ENCODE measurements at places on chromosomes 5 and 9.

GRCh38 chr5:14351086-14351661 lies 208.0 kb downstream of the TRIO start:
- DNase-seq, result no peak

- no peak for DNase-seq
Measured at GRCh38 chr5:16467363-16468219, 2.0 kb upstream of the ZNF622 start.

- no peak for DNase-seq
Measured at GRCh38 chr9:94824913-94825610, 98.6 kb downstream of the AOPEP start.

GRCh38 chr5:139635606-139636206 lies 12.4 kb upstream of the CXXC5 start:
- no peak for DNase-seq

GRCh38 chr5:59354811-59355210 lies 538.7 kb downstream of the PDE4D start:
- no peak for DNase-seq

DNA sequence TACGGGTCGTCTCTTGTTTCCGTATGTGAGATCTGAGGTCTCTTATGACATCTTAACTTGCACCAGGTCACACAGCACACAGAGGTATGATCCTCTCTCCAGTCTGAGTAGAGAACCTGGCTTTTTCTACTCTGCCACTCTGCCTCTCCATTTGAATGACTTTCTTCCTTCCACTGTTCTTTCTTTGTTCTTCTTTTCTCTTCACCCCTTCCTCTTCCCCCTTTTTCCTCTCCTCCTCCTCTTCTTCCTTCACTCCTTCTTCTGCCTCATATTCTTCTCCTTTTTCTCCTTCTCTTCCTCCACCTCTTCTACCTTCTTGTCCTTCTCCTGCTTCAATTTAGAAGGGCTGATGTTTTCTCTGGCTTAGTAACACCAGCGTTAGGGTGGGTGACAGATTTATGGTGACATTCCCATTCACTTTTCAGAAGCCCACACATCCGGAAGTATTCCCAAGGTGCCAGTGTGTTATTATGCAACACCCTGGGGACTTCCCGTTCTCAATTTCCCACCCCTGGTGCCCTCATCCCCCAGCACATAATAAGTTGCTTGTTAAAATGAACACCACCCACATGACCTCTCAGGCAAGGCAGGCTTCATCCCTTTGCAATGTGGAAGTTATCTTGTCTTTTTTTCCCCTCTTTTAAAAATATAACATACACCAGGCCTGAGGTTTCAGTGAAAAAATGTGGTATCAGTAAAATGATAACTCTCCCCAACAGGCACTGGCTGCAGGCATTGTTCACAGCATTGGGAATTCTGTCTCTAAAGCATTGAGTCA lies 122.0 kb downstream of the PAPPA start:
- no peak for DNase-seq

GRCh38 chr9:109272045-109272444 lies 48.8 kb downstream of the EPB41L4B start:
- DNase-seq, result no peak

GRCh38 chr5:127870914-127871313 lies 167.7 kb downstream of the CCDC192 start:
- DNase-seq, result no peak

DNA sequence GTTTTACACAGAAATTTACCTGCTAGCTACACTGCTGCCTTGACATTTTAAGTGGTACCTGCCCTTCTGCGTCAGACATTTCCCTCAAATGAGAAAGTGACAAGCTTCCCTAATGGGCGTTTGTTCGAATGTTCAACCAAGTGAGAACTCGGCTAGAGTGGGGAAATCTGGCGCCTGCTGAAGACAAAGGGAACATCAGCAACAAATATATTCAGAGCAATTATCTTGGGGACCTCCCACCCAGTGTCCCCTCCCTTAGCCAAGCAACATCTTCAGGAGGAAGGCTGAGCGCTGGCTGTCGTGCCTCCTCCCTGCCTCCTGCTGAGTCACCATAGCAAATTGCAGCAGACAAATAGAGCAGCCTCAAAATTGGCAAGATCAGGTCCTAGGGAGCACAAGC lies 57.1 kb downstream of the MFAP3 start:
- no peak for DNase-seq

GRCh38 chr9:110835859-110836271 lies 167.3 kb downstream of the MUSK start:
- no peak for DNase-seq

DNA sequence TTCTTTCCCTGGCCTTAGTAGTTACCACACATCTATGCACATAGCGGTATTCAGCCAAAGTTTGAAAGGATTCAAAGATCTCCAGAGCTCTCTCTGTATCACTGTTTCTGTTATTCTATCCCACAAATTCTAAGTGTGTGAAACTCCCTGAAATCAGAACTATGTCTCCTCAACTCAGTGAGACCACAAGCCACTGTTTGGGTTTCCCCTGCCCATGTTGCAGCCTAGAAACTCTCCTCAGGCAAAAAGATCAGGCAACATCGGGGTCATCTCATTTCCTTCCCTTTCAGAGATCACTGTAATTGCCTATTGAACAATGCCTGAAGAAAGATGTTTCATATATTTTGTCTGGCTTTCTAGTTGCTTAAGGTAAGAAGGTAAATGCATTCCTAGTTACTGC lies 135.6 kb downstream of the TMC1 start:
- no peak for DNase-seq

GRCh38 chr5:66538531-66538930 lies 57.7 kb upstream of the MAST4 start:
- DNase-seq, result no peak

DNA sequence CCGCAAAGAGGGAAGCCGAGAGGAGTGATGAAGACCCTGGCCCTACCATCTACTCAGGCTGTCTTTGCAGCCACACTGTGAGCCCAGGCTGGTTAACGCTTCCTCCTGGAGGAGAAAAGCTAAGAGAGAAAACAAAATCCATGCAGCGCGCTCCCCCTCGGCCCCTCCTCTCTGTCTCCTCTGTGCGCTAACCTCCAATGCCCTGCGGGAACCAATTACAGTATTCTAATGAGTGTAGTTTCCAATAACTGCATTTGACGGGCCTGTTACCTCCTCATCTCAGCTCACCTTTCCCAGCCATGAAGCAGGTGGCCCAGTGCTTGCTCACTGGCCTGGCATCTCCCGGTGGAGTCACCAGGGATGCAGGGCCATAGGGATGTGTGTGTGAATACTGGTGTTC lies 565.5 kb downstream of the EBF1 start:
- no peak for DNase-seq

- no peak for DNase-seq
Measured at GRCh38 chr5:157217289-157218024, 36.8 kb downstream of the ITK start.

DNA sequence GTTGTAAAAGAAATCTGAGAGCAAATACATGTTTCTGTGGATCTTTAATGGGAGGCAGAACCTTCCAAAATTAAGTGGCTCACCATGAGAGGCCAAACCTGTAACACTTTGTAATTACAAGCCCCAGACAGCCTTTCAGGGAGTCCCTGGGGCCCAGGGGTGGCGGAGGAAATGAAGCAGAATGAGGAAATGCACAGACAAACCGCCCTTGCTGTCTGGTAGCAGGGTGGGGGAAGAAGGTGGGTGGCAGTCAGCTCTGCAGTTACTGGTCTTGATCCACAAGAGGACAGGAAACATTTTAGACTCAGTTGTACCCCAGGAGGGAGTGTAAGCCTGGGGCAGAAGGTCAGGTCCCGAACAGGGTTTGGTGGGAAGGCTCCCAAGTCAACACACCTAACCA lies 6.5 kb downstream of the ARL14EPL start:
- no peak for DNase-seq

DNA sequence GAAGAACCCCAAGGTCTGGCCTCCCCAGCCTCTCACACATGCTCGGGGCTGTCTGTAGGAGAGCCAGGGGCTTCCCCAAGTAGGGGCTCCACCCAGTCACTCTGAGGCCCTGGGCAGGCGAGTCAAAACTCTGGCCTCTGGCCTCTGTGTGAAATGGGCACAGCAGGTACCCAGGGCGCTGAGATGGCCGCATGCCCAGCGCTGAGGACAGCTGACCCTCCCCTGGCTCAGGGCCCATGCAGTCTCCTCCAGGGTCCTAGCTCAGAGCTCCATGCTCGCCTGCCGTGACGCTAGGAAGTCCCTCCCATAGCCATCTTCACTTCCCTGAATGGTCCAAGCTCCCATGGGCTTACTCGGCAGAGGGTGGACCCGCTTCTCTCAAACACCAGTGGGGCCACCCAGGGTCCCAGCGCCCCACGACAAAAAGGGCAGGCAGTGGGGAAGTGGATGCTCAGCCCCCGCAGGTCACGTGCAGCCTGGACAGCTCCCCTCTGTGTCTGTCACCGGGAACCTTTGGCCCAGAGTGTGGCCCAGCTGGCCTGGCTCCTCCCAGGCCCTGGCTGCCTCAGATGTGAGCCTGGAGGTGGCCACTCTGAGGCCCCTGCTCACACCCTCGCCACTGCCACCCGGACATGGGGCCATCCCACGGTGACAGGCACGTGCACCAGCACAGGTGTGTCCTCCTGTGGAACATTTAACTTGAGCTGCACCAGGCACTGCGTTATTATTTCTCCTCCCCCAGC lies 12.2 kb upstream of the VAV2 start:
- no peak for DNase-seq

- DNase-seq, result no peak
Measured at GRCh38 chr5:7541898-7542297, 146.0 kb downstream of the ADCY2 start.

- no peak for DNase-seq
Measured at GRCh38 chr5:57531333-57531732, 48.7 kb upstream of the ACTBL2 start.

DNA sequence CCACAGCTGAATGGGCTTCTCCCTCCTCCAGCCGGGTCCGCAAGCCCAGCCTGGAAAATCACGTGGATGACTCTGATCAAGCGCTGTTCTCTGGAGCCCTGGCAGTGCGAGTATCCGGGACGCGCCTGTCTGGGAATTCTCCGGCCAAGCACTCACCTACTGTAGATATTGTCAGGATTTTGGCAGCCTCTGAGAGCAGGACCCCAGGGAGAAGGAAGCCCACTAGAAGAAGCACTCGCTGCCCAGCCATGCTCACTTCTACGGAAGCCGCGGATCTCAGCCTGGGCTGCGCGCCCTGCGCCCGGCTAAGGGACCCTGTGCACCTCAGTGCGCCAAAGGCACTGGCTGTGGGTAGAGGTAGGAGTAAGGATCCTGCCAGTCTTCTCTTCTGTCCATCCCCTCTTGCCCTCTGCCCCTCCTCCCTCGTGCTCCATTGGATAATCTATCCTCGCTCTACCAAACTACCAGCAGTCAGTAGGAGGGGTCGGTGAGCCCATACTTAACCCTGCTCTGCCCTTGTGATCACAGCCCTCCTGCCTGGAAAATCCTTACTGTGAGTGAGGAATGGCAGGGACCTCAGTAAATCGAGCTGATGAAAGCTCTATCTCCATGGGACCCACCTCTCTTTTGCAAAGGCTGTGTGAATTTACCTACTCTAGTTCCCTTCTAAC lies at the start of gene UGT3A2:
TSS of gene UGT3A2 (minus strand) at position 343 of the 671 bp plus-strand sequence. CDS start at position 250, 93 bp downstream.
- no peak for DNase-seq

- DNase-seq, result peak; percentile 90
Measured at GRCh38 chr5:9059920-9060691, 485.8 kb downstream of the SEMA5A start.

GRCh38 chr5:3394891-3395599 lies 200.6 kb upstream of the IRX1 start:
- no peak for DNase-seq

- DNase-seq, result no peak
Measured at GRCh38 chr5:59241119-59241518, 652.4 kb downstream of the PDE4D start.

GRCh38 chr9:1869843-1870242 lies 145.3 kb upstream of the SMARCA2 start:
- no peak for DNase-seq

DNA sequence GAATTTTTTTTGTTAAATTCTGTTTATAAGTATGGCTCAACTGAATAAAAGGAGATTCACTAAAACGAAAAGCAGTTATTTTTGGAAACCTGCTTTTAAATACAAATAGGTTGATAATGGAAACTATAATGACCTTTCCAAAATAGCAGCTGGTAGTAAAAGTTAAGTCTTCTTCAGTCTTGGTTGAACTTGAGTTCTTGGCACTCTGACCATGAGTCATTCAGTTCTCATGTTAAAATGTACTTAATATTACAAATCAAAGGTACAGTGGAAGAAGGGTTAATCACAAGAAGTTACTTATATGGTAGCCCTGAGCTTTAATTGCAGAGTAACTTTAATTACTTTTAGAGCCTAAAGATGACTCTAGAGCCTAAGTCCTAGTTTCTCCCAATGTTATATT lies 62.1 kb downstream of the KLF9 start:
- DNase-seq, result no peak

DNA sequence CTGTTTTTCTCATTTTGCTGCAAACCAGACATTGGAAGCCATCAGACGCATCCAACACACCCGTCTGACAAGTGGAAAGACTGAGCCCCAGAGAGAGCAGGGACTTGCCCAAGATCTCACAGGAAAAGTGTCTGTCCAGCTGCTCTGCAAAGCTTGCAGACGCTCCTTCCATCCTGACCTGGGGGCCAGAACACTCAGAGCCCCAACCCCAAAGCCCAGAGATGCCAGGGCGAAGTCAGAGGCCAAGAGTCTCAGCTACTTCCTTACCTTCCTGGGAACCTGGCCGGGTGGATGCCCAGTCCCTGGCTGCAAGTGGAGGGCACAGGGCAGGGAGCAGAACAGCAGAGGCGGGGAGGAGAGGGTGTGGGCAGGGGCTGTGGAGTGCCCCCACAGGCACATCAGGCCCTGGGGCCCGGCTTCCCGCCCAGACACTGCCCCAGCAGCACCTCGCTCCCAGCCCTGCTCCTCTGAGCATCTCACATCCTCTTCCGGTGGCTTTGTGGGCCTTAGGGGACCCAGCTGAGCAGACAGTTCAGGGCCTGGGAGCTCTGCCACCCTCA lies 9.7 kb upstream of the RALGDS start:
- DNase-seq, result no peak

DNA sequence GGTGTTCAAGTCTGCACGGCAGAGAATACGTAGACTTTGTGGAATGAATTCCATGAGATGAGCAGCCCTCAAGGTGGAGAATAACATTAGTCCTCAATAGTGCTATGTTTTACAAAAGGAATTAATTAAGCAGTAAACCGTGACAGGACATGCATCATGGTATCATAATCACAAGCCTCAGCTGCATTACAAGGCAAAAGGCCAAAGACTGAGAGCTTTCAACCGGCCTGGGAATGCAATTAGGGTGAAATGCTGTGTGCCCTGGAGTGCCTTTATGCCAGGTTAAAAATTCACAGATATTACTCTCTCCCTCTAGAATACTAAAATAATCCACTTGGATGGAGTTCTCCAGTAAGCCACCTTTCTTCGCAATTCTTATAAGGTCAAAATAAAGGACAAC lies 270.6 kb downstream of the MLLT3 start:
- DNase-seq, result no peak

- DNase-seq, result no peak
Measured at GRCh38 chr9:120882935-120883607, 6.1 kb upstream of the PHF19 start.

DNA sequence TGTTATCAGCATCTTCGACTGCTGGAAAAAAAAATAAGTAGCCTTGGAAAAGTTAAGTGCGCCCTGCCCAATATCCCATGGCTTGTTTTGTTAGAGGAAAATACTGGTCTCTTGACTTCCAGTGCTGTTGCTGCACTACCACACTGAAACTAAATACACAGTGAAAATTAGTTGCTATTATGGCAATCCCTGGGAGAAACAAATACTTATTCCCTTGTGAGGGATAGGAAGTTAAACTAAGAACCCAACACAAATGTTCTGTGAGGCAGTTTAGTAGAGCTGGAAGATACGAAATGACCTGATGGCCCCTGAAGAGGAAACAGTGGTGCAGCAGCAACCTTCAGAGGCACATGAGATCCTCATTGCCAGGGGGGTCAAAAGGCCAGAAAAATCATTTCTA lies 164.0 kb downstream of the ARL15 start:
- no peak for DNase-seq

GRCh38 chr9:37156781-37157356 lies 36.5 kb downstream of the ZCCHC7 start:
- no peak for DNase-seq

Measured in AG04449 (cell line).